Naive B cell (primary cell): ENCODE measurements at places on chromosomes 11 and 22. TPM values are rescaled to one million over a fixed set of nuclear protein-coding genes. Genes with fewer than 3 reads are reported as not detected.
A peak's percentile ranks its signal among the peaks of the same experiment; 100 is the strongest.

- no peak overlapping the region for H3K4me3 ChIP-seq
- no peak for DNase-seq
- peaks cover 7% of the 10 kb centered on the region for H3K4me1 ChIP-seq
- peaks cover 11% of the 10 kb centered on the region for H3K36me3 ChIP-seq
- H3K27ac ChIP-seq: no peak overlapping the region
Observed at GRCh38 chr22:41350087-41350486, 31.7 kb upstream of the TEF start.

- peaks cover 5% of the 10 kb centered on the region for H3K27me3 ChIP-seq
- no peak overlapping the region for H3K27ac ChIP-seq
- no peaks in the 10 kb centered on the region for H3K4me1 ChIP-seq
- H3K4me3 ChIP-seq: no peak overlapping the region
- DNase-seq: no peak
Observed at GRCh38 chr11:12441231-12441861, 64.0 kb downstream of the PARVA start.

Gene DUSP8
- polyA plus RNA-seq: not detected

DNA sequence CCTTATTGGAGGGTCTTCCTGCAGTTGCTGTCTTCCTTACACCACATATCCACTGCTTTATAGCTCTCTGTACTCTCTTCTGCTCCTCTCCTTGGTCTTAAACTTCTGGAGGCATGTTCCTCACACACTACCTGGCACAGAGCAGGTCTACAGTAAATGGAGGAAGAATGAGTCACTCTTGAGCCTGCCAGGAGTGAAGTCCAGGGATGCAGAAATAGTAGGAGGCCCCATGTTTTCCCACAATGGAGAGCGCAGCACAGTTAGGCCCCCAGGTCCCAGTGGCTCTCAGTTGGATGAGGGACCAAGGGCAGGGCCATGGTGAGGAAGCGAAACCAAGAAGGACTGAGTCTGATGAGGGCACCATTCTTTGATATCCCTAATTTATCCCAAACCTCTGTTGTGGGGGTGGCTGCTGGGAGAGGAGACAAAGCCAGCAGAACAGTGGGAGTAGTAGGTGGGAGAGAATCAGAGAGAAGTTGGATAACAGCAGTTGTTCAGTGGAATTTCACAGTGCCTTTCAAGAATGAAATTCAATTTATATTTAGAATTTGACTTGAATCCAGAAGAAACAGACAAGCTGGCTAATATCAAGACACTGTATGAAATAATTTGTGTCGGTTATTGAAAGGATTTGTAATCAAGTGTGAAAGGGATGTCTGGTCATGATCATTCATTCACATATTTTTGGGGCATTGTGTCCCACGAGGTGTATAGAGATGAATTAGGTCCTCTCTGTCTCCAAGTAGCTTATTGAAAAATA, 187.8 kb downstream of the HIPK3 start:
- peaks cover 10% of the 10 kb centered on the region for H3K27me3 ChIP-seq
- H3K4me1 ChIP-seq: no peaks in the 10 kb centered on the region
- H3K4me3 ChIP-seq: peak overlapping the region; percentile 5
- H3K36me3 ChIP-seq: no peaks in the 10 kb centered on the region
- no peak overlapping the region for H3K27ac ChIP-seq

Gene EIF3D
- polyA plus RNA-seq: 185 TPM

DNA sequence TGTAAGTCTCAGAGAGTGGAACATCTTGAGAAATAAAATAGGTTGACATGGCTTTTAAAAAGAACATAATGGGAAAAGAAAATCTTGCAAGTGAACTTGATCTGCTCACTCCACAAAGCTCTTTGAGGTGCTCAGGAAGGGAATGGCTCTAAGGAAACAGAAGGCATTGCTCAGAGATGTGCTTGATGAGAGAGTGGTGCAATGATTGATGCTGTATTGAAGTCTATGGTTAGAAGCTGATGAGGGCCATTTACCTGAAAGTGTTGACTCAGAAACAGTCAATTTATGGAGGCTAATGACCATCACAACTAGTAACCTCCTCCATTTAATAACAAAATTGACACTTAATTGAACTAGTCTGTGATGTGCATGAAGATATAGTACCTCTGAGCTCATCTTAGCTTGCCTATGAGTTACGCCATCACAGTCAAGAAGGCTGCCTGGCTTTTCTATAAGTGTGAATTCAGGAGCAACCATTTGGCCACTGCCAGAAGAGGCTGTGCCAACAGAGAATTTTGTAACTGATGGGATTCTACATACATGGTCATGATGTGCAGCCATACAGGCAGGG, 639.1 kb downstream of the JRKL start:
- no peaks in the 10 kb centered on the region for H3K36me3 ChIP-seq
- no peak for DNase-seq
- no peak overlapping the region for H3K4me3 ChIP-seq
- no peaks in the 10 kb centered on the region for H3K4me1 ChIP-seq
- H3K27ac ChIP-seq: no peak overlapping the region
- no peaks in the 10 kb centered on the region for H3K27me3 ChIP-seq

Gene CST6
- polyA plus RNA-seq: not detected

Gene SYT9
- not detected for polyA plus RNA-seq

GRCh38 chr11:15800111-15800800, 556.1 kb downstream of the SOX6 start:
- DNase-seq: no peak
- H3K36me3 ChIP-seq: no peaks in the 10 kb centered on the region
- no peak overlapping the region for H3K4me3 ChIP-seq
- H3K27ac ChIP-seq: no peak overlapping the region
- no peaks in the 10 kb centered on the region for H3K4me1 ChIP-seq

DNA sequence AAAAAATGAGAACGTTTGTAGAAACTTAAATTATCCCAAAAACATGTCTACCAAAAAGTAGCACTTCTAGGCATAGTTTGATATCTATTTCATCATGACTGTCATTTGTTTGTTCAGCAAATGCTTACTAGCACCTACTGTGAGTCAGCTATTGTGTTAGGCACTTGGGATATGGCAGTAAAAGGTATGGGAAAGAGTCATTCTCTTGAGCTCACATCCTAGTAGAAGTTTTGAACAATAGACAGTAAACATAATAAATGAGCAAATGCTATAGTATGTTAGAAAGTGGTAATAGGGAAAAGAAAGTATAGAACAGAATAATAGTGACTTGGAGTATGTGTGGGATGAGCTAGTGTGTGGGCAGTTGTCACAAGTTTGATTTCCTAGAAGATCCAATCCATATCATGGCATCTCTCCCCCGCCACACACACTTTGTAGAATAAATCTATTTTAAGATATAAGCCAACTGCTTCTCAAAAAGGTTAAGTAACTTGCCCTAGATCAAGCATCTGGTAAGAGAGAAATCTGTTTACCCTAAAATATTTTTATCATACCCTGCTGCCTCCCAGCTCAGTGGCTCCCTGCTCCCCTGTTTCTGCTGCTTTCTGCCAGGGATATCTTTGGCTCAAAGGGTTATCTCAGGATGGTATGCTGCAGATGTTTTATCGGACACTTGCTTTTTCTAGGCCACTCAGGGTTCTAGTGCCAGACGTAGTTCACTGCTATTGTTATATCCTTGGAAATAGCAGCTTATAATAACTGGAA, 129.7 kb downstream of the NCAM1 start:
- no peaks in the 10 kb centered on the region for H3K4me1 ChIP-seq
- peaks cover 6% of the 10 kb centered on the region for H3K27me3 ChIP-seq
- H3K36me3 ChIP-seq: no peaks in the 10 kb centered on the region
- DNase-seq: no peak

GRCh38 chr11:71383461-71383860, 64.7 kb downstream of the DHCR7 start:
- H3K27ac ChIP-seq: peak overlapping the region; percentile 76
- H3K36me3 ChIP-seq: peaks cover 7% of the 10 kb centered on the region
- no peaks in the 10 kb centered on the region for H3K27me3 ChIP-seq
- H3K4me3 ChIP-seq: peak overlapping the region; percentile 69
- peaks cover 73% of the 10 kb centered on the region for H3K4me1 ChIP-seq

- peak within 1 kb of the TSS; percentile 98 for H3K27ac ChIP-seq
- peaks cover 8% of the 10 kb centered on the region for H3K36me3 ChIP-seq
- H3K27me3 ChIP-seq: no peaks in the 10 kb centered on the region
Observed at GRCh38 chr22:36160499-36160942, at the start of gene APOL3. TSS of gene APOL3 (minus strand) at chr22:36160755. CDS start at chr22:36149055, 11,700 bp downstream.

DNA sequence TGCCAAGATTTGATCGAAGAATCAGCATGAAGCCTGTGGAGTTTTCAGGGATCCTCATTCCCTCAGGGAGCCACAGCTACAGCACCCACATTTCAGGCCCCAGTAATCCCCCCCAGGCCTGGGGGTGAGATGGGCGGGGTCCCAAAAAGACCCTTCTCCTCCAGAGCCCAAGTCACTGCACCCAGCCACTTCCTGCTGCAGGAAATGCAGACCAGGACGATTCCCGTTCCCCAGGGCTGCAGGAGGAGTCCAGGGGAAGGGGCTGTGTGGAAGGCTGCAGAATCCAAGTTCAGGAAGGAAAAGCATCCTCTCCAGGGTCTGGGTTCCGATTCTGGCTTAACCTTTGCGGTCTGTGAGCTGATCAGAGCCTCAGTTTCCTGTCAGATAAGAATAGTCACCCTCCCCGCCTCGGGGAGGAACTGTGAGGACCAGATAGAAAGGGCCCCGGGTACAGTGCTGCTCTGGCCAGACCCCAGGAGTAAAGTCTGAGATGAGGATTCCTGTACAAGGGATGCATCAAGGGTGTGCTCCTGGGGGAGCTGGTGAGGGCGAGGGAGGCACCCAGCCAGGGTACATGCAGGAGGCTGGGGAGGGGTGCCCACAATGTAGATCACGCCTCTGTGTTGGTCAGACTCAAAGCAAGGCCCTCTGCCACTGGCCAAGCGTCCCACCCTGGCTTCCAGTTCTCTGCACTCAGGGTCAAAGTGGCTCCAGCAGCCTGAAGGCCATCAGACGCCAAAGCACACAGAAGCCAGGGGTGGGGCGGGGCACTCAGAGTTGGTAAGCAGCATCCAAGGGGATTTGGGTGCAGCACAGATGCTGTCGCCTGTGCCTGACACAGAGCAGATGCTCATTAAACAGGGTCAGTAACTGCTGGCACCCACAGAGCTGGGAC, 30.1 kb upstream of the TP53I11 start:
- no peak overlapping the region for H3K4me3 ChIP-seq
- no peak overlapping the region for H3K27ac ChIP-seq
- H3K27me3 ChIP-seq: peaks cover 6% of the 10 kb centered on the region
- peaks cover 5% of the 10 kb centered on the region for H3K4me1 ChIP-seq
- no peak for DNase-seq

- no peak overlapping the region for H3K4me3 ChIP-seq
- peaks cover 26% of the 10 kb centered on the region for H3K4me1 ChIP-seq
- DNase-seq: no peak
- H3K27ac ChIP-seq: no peak overlapping the region
- H3K36me3 ChIP-seq: no peaks in the 10 kb centered on the region
Observed at GRCh38 chr11:118612378-118612777, 5.0 kb downstream of the PHLDB1 start.

Gene LRRC32
- polyA plus RNA-seq: not detected

- H3K27ac ChIP-seq: no peak overlapping the region
- peak overlapping the region; percentile 44 for H3K4me3 ChIP-seq
- peaks cover 24% of the 10 kb centered on the region for H3K27me3 ChIP-seq
- no peaks in the 10 kb centered on the region for H3K36me3 ChIP-seq
Observed at GRCh38 chr11:63769042-63769713, 603 bp upstream of the ZFTA start.

- H3K4me1 ChIP-seq: no peaks in the 10 kb centered on the region
- H3K4me3 ChIP-seq: no peak overlapping the region
- H3K27me3 ChIP-seq: no peaks in the 10 kb centered on the region
- no peak for DNase-seq
- H3K27ac ChIP-seq: no peak overlapping the region
- H3K36me3 ChIP-seq: no peaks in the 10 kb centered on the region
Observed at GRCh38 chr11:89125298-89125697, 52.4 kb upstream of the TYR start.

- DNase-seq: no peak
- peaks cover 23% of the 10 kb centered on the region for H3K4me1 ChIP-seq
- no peak overlapping the region for H3K27ac ChIP-seq
Observed at GRCh38 chr11:75809991-75810390, 5.0 kb upstream of the UVRAG start.

- no peak overlapping the region for H3K4me3 ChIP-seq
- no peak for DNase-seq
- H3K27ac ChIP-seq: no peak overlapping the region
- no peaks in the 10 kb centered on the region for H3K36me3 ChIP-seq
Observed at GRCh38 chr11:116044941-116045340, 540.7 kb upstream of the CADM1 start.

DNA sequence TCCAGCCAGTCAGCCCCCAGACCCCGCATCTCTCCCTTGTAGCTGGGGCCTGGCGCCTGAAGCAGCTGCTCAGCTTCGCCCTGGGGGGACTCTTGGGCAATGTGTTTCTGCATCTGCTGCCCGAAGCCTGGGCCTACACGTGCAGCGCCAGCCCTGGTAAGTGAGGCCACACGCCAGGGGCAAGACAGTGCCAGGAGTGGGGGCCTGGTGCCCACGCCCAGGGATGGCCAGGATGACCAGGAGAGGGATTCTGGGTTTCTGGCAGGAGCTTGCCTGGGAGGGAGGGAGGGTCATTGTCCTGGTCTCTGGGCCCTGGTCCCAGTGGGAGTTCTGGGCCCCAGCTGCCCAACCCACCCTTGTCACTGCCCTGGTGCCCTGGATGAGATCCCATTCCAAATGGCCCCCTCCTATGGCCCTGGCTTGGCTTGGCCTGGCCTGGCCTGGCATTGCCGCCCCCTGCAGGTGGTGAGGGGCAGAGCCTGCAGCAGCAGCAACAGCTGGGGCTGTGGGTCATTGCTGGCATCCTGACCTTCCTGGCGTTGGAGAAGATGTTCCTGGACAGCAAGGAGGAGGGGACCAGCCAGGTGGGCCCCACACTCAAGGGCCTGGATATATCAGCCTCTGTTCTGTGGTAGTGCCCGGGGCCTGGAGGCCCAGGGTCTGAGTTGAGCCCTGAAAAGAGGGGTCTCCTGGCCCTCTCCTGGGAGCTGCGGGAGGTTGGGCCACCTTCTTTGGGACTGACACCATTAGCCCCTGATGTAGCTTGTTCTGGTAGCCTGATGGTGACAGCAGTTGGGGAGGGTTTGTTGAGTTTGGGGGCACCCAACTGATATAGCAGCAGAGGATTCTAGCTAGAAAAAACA, 3.7 kb downstream of the SLC39A13 start:
- no peaks in the 10 kb centered on the region for H3K27me3 ChIP-seq
- no peaks in the 10 kb centered on the region for H3K36me3 ChIP-seq
- no peak overlapping the region for H3K27ac ChIP-seq
- H3K4me1 ChIP-seq: peaks cover 22% of the 10 kb centered on the region
- peak; percentile 53 for DNase-seq

GRCh38 chr11:76783896-76784813, 999 bp downstream of the TSKU start:
- H3K4me3 ChIP-seq: no peak overlapping the region
- H3K27me3 ChIP-seq: peaks cover 55% of the 10 kb centered on the region
- peaks cover 4% of the 10 kb centered on the region for H3K36me3 ChIP-seq
- DNase-seq: no peak

GRCh38 chr22:37244114-37244921, at the start of gene RAC2:
TSS of gene RAC2 (minus strand) at chr22:37244269. CDS start at chr22:37244148, 121 bp downstream.
- peak within 1 kb of the TSS; percentile 88 for H3K4me3 ChIP-seq
- H3K4me1 ChIP-seq: peaks cover 60% of the 10 kb centered on the region
- peaks cover 8% of the 10 kb centered on the region for H3K36me3 ChIP-seq
- peak; percentile 86 for DNase-seq
- peak within 1 kb of the TSS; percentile 98 for H3K27ac ChIP-seq
- no peaks in the 10 kb centered on the region for H3K27me3 ChIP-seq

Gene P4HA3
- not detected for polyA plus RNA-seq

Gene LMNTD2
- 4.3 TPM for polyA plus RNA-seq
